ENCODE measurements at places on chromosomes 2 and 18.

- DNase-seq = no peak
These were observed 76.1 kb downstream of the TEKT4 start for GRCh38 chr2:94947097-94948016.

GRCh38 chr2:47616506-47616905, 166.4 kb upstream of the MSH6 start:
- no peak for DNase-seq

GRCh38 chr18:58180738-58181353, 136.8 kb downstream of the NEDD4L start:
- DNase-seq = peak; percentile 46

DNA sequence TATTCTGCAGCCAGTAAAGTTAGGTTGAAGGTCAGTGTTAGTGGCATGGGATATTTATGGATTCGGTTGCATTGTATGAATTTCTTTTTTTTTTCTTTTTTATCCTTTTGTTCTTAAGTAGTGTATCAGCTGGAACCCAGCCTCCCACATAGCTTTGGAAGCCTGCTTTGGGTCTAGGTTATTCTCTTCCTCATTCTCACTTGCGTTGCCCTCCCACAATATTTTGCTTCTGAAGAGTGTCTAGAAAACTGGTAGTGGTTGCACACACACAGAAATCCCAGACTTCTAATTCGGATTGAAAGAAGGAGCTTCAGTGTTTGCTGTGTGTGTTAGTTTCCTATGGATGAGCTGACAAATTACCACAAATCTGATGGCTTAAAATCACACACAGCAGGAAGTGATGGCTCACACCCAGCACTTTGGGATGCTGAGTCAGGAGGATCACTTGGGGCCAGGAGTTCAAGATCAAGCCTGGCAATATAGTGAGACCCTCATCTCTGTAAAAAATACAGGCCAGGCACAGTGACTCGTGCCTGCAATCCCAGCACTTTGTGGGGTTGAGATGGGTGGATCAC, 104.8 kb downstream of the ARL4C start:
- no peak for DNase-seq

GRCh38 chr2:1516798-1517060, 103.5 kb downstream of the TPO start:
- no peak for DNase-seq

Measured in GM18507 (cell line).